ENCODE measurements at places on chromosomes 11 and 22.

- DNase-seq: no peak
These were observed 18.1 kb downstream of the MRGPRD start for GRCh38 chr11:68962527-68963250.

- DNase-seq: no peak
These were observed 332.2 kb downstream of the INSC start for GRCh38 chr11:15446929-15447328.

GRCh38 chr11:61911701-61912529, 5.5 kb downstream of the RAB3IL1 start:
- no peak for DNase-seq

GRCh38 chr11:3146612-3147256, 18.4 kb downstream of the OSBPL5 start:
- DNase-seq: no peak

GRCh38 chr22:39405346-39406085, 5.9 kb downstream of the TAB1 start:
- no peak for DNase-seq

DNA sequence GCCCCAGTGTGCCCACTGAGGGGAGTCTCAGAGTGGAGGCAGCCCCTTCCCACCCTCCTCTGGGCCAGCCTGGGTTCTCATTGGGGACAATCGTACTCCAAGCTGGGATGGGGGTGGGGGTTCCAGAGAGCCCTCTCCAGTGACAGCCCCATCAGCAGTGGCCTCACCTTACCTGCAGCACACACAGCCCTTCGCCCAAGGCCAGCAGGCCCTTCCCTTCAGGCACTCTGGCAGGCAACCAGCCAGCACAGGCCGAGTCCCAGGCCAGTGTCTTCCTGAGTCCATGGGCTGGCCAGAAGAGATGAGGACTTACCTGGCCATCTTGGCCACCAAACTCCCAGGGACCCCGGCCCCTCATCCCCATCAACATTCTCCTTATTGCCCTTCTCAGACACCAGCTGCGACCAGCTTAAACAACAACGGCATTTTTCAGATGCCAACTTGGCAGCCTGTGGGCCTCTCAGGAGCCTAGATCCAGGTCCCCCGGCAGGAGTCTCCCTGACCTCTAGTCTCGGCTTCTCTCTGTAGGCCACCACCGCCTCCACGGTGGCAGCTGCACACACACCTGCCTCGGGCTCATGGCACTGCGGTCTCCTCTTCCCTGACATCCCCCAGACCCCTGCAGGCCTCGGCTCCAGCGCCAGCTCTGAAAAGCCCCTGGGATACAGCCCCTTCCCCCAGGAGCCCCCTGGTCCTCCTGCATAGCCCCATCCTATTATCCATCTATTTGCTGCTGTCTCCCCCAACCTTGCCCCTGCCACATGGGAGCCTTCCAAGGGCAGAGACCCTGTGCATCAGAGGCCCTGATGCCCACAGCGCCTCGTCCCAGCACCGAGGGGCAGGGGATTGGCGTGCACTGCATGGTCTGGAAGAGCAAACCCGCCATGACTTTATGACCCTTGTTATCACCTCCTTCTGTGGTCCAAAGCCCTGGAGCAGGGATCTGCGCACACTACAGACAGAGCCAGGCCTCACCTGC, 111.2 kb upstream of the FGF3 start:
- DNase-seq: no peak

GRCh38 chr11:5011254-5011653, 16.6 kb downstream of the OR51L1 start:
- DNase-seq: no peak

DNA sequence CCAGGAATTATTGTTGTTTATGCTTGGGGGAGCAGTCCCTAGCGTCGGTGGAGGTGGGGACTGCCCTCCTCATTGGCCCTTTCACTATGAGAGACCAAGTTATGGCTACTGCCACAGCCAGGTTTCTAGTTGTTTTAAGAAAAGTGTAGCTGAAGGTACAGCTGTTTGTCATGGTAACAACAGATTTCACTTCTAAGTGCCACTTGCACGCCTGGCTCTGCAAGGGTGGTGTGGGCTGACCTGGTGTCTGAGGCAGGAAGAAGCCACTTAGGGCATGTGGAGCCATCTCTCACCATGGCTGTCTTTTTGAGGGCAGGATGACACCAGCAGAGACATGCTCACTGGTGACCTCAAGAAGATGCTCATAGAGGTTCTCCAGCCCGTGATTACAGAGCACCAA, 46.3 kb upstream of the MPEG1 start:
- DNase-seq: no peak

DNA sequence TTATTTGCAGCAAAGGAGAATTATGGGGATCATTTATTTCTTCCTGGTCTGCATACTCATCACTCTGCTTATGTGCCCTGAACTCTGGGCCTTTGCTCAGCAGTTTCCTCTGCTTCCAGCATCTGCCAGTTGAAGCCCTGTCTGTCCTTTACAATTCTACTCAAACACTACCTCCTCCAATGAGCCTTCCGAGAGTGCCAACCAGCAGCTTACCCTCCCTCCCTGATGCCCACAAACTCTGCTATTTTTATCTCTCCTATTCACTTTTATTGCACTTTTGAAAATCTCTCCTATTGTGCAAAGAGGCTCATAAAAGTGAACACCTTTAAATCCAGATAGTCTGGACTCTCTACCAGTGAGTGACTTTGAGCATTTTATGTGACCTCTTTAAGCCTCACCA, 3.6 kb upstream of the ME3 start:
- no peak for DNase-seq

DNA sequence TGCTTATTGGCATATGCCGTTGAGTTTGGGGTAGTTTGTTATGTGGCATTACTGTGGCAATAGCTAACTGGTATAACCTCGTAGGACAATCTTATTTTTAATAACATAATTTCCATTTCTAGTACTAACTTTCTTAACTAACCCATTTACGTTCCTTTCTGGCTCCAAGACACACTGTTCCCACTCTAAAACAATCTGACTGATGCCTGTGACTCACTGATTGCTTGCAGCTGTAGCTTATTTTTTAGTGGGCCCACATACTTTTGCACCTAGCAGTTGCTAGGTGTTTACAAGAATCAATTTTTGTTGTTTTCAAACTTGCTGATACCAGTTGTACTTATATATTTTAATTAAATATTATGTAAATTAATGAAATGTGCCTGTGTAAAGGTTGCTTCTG, 52.2 kb downstream of the FAT3 start:
- no peak for DNase-seq

DNA sequence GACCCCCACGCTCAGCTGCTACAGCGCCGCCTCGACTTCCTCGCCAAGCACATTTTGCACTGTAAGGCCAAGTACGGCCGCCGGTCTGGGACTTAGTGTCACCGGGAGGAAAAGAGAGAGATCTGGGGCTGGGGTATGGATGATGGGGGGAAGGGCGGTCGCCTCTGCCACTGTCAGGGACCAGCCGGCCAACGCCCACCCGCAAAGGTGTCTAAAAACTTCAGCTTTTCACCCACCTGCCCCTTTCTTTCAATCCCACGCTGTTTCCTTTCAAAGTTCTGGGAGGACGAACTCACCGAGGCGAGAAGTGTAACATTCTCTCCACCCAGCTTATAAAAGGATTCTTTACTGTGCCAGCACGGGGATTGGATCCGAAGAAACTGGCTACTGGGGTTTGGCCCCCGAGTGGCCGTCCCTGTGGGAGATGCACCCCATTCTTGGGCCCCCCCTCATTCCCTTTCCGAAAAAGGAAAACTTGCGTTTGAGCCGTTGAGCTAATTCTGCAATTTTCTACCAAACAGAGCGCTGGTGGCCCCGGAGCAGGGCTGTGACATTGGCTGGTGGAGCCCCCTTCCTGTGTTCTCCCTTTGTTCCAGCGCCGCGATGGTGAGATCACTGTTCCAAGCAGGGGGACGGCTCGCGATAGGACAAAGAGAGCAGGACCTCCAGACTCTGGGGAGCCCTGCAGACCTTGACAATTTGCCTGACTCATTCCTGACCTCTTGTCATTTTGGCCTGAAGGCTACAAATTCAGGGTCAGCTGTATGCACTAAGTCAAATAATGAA, 1.8 kb downstream of the FJX1 start:
- DNase-seq: no peak

GRCh38 chr22:19723983-19724827, 866 bp downstream of the GP1BB start:
- no peak for DNase-seq

- DNase-seq: no peak
These were observed 37.4 kb downstream of the CD82 start for GRCh38 chr11:44602891-44603310.

DNA sequence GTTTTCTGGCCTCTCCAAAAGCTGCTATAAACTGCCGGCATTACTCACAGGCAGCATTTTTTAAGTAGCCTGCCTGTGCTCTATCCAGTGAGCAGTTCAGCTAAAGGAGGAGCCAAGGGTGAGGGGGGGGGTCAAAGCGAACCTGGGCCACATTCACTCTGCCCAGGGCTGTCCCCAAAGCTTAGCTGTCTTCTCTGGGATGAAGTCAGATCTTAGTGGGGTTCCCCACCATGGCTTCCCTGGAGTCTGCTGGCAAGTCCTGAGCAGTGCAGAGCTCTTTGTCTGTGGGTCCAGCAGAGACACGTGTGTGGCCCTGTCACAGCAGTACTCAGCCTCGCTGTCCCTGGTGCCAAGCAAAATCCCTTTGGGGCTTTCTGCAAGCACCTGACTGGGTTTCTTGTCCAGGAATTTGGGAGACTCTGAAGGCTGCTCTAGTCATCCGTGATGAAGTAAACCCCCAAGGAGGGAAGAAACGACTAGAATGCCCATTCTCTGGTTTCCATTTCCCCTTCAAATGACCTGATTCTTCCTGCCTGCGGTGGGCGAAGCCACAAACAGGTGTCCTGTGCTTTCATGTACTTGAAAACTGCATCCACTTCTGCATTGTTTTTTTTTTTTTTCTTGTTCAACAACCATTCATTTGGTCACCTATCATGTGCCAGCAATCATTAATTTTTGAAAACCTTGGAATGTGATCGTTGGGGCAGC, 2.6 kb downstream of the KCNJ5 start:
- no peak for DNase-seq

DNA sequence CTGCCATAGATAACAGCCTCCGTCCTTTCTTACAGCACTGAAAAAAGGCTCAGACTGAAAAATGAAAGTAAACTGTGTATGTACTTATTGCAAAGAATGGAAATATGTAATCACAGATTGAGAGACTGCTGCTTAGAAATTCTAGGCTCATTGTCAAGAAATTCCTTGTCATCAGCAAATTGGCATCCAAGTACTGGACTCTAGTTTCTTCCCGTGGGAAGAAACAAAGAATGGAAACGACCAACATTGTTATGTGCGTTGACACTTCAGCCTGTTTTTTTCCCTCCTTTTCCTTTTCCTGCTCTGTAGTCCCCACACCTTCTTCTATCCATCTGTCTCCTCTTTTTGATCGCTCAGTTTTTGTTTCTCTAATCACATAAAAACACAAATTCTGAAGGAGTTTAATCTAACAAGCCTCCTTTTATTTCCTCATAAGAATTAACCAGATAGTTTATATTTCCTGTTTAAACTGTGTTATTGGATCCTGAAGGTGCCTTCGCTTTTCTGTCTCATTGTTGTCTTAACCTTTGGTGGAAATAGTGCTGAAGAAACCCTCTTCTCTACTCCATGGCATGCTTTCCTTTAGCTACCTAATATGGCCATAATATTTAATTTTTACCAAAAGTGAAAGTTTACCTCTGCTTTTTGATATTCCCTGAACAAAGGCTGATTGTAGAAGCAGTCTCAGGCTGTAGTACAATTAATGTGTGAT, 20.0 kb upstream of the CASP12 start:
- DNase-seq: no peak

DNA sequence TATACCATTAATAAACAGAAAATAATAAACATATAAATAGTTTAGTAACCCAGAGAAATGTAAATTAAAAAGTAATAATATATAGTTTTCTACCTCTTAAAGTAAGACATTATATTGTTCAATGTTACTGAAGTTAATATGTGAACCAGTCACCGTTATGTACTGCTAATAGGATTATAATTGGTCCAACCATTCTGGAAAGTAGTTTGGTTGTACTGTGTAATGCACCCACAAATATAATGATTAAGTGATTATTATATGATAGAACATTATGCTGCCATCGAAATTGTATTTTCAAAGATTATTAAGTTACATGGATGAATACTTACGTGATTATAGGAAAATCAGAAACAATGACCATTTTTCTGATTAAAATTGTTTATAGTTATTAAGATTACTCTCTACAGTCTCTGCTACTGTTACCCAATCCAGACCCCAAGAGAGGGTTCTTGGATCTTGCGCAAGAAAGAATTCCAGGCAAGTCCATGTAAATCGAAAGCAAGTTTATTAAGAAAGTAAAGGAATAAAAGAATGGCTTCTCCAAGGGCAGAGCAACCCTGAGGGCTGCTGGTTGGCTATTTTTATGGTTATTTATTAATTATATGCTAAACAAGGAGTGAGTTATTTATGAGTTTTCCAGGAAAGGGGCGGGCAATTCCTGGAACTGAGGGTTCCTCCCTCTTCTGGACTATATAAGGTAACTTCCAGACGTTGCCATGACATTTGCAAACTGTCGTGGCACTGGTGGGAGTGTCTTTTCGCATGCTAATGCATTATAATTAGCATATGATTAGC, 50.1 kb downstream of the ACER3 start:
- DNase-seq: no peak

DNA sequence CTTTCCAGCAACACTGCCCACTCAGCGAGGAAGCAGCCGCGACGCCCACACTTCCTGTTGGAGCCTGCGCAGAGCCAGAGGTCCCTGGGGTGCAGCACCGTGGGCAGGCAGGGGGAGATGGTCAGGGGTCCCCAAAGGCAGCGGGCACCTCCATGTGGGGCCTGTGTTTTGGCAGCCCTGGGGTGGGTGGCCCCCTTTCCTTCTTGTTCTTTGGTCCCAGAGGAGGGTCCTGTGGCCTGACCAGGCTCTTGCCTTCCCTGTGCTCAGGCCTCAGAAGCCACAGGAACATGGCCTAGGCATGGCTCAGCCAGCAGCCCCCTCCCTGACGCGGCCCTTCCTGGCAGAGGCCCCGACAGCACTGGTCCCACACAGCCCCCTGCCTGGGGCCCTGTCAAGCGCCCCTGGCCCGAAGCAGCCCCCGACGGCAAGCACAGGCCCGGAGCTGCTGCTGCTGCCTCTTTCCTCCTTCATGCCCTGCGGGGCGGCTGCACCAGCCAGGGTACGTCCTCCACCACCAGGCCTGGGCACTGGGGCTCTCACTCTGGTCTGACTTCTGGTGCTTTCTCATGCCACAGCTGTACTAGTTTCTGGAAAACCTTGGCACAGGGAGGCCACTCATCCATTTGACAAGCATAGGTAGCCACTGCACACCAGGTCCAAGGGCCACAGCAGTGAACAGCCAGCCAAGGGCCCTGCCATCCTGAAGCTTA, 47.1 kb downstream of the PISD start:
- no peak for DNase-seq

DNA sequence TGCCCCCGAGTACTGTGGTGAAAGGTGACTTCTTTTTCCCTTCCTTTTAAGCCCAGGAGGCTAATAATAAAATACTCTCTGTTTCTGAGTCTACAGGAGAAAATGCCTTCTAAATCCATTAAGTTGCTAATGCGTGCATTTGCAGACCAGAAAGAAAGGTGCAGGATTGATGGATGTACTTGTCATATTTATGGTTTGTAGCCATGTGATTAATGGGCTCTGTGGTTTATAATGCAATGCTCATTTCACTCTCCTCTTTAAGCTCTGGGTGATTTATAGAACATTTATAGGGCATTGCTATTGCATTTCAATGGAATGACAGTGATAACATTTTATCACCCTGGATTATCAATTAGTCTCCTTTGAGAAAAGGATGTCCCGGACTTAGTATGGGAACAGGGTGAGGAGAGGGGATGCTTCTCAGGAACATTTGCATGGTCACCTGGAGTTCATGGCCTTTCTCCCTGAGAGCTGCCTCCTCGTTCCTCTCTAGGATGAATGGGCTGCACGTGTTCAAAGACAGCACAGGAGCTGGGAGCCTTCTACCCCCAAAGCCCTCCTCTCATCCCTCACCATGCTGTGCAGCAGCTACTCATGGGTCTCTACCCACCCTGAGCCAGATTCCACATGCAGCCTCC, 82.8 kb upstream of the HMGXB4 start:
- DNase-seq: no peak

All from stimulated activated CD8-positive, alpha-beta memory T cell treated with anti-CD3 and anti-CD28 coated beads, Interleukin-7, amount 100 ng/mL, for 1 hour (primary cell).